ENCODE measurements at places on chromosomes 7 and 10.

- H3K27ac ChIP-seq: no peak overlapping the region
- H3K27me3 ChIP-seq: no peaks in the 10 kb centered on the region
- DNase-seq: no peak
- no peaks in the 10 kb centered on the region for H3K4me1 ChIP-seq
- no peaks in the 10 kb centered on the region for H3K36me3 ChIP-seq
Observed at GRCh38 chr10:126041804-126042231, 145.5 kb downstream of the FANK1 start.

GRCh38 chr7:127047521-127047920 lies 205.2 kb downstream of the GRM8 start:
- H3K27me3 ChIP-seq: no peaks in the 10 kb centered on the region
- no peak overlapping the region for H3K27ac ChIP-seq
- no peak overlapping the region for H3K4me3 ChIP-seq
- no peak for DNase-seq

DNA sequence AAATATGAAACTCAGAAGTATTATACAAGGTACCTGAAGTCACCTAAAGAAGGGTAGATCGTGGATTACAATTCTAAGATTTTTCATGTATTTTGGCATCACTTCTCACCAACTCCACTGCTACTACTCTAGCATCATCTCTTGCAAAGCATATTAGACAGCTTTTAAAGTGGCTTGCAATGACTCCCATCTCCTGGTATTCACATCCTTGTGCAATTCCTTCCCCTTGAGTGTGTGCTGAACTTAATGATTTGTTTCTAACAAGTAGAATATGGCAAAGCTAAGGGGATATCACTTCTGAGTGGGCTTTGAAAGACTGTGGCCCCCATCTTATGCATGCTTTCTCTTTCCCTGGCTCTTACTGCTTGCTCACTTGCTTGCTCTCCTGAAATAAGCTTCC lies 280.2 kb downstream of the SNX13 start:
- H3K36me3 ChIP-seq: no peaks in the 10 kb centered on the region
- H3K27ac ChIP-seq: no peak overlapping the region
- no peak for DNase-seq

- no peaks in the 10 kb centered on the region for H3K27me3 ChIP-seq
- H3K4me1 ChIP-seq: peaks cover 10% of the 10 kb centered on the region
- H3K4me3 ChIP-seq: no peak overlapping the region
- H3K36me3 ChIP-seq: no peaks in the 10 kb centered on the region
- H3K27ac ChIP-seq: no peak overlapping the region
Observed at GRCh38 chr10:113007343-113007771, 57.3 kb downstream of the TCF7L2 start.

DNA sequence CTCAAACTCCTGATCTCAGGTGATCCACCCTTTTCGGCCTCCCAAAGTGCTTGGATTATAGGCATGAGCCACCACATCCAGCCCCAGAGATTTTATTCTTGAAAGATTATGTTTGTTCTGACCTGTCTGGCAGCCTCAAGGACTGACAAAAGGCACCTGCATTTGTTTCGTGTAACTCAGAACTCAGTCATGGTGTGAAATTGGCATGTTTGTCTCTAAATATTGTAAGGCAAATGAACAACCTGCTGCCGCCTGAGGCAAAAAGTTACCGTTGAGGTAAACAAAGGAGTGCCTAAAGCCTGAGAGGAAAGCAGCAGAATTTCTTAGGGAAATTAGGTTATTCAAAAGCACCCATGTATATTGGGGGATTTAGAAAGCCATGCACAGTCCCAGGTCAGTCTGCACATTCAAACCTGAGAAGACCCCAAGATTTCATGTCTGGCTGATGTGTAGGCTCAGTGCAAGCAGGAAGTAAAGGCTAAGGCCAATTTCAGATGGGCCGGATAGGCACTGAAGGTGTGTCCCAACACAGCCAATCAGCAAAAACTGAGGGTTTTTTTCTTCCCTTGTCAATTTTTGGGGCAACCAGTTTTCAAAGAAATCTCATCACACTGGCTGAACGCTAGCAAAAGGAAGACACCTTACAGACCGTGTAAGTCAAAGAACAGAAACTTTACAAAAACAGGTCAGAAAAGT lies 33.3 kb upstream of the HHEX start:
- no peak for DNase-seq
- H3K4me3 ChIP-seq: no peak overlapping the region
- no peaks in the 10 kb centered on the region for H3K4me1 ChIP-seq
- H3K27ac ChIP-seq: no peak overlapping the region
- no peaks in the 10 kb centered on the region for H3K27me3 ChIP-seq

DNA sequence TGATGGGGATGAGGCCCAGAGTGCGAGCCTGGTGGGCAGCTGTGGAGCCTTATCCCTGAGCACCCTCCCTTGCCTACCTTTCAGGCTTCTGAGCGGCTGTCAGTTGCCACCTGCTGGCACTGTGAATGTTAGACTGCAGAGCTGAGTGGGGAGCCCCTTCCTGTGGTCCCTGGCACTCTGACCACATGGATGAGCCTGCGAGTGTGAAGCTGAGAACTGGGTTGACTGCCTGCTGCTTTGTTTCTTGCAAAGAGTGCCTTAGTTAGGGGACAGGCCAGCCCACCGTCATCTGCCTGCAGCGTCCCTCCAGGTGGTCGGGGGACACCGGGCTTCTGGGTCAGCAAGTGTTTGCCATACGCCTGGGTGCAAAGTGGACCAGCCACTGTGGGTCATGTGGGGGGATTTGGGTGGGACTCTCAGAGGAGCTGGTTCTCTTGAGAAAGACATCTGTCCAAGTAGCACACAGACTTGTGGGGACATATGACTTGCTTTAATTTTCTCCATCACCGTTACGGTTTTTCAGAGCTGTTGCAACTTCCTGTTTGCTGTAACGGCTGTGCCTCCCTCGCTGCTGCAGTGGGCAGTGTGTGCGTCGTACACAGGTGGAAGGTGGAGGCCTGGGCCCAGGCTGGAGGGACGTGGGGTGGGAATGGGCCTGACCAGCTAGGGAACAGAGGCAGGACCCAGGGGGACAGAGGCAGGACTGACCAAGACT lies 13.7 kb downstream of the INPP5A start:
- no peak overlapping the region for H3K4me3 ChIP-seq
- no peaks in the 10 kb centered on the region for H3K4me1 ChIP-seq
- DNase-seq: no peak
- H3K27me3 ChIP-seq: no peaks in the 10 kb centered on the region
- H3K36me3 ChIP-seq: no peaks in the 10 kb centered on the region

DNA sequence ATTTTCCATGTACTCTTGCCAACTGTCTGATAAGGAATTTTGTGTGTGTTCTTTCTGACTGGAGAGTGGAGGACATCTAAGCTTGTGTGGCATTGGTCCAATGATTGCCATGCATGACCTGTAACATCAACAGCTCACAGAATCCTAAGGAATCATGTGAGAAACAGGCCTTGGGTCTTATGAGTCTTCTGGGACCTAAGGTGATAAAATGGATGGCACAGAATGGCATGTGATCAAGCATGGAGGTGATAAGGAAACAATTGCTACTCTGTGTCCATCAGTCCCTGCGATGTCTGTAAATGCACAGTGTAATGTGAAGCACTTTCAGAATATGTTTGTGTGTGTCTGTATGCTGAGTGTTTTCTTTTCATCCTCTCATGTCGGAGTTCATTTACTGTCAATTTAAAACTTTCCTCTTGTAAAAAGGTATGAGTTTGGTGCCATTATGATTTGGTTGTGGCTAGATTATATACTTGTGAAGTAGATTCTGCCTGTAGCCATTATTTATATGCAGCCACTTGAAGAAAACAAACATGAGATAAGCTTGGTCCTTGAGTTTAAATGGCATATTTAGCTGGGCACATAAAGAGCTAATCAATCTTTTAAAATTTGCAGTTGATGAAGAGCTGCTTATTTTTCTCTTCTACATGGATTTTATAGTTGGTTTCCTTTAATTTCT lies 127.5 kb downstream of the VPS50 start:
- no peak overlapping the region for H3K27ac ChIP-seq
- no peaks in the 10 kb centered on the region for H3K36me3 ChIP-seq
- H3K4me3 ChIP-seq: no peak overlapping the region
- no peaks in the 10 kb centered on the region for H3K4me1 ChIP-seq

DNA sequence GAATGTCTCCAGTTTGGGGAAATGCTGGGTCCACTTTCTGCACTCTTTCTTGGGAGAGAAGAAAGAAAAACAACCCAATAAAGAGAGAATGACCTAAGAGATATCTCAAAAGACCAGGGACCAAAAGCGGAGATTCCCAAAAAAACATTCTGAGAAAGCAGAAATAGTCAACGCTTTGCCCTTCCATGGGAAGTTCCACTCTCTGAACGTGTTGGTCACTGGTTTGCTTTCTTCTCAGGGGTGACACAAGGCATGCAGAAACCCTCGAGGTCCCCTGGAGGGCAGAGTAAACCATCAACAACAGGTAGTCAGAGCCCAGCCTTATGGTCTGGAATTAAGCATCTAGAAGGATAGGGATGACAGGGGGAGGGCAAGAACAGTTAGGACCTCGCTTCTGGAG lies 26.2 kb upstream of the AOAH start:
- H3K27me3 ChIP-seq: no peaks in the 10 kb centered on the region
- H3K4me3 ChIP-seq: no peak overlapping the region
- DNase-seq: no peak
- no peaks in the 10 kb centered on the region for H3K4me1 ChIP-seq

GRCh38 chr10:133163889-133164815 lies 4.1 kb downstream of the KNDC1 start:
- H3K4me3 ChIP-seq: no peak overlapping the region
- H3K4me1 ChIP-seq: peaks cover 6% of the 10 kb centered on the region
- H3K27ac ChIP-seq: no peak overlapping the region
- H3K27me3 ChIP-seq: no peaks in the 10 kb centered on the region

- peak; percentile 57 for DNase-seq
- no peak overlapping the region for H3K4me3 ChIP-seq
Observed at GRCh38 chr7:148142660-148143248, 447.8 kb upstream of the C7orf33 start.

DNA sequence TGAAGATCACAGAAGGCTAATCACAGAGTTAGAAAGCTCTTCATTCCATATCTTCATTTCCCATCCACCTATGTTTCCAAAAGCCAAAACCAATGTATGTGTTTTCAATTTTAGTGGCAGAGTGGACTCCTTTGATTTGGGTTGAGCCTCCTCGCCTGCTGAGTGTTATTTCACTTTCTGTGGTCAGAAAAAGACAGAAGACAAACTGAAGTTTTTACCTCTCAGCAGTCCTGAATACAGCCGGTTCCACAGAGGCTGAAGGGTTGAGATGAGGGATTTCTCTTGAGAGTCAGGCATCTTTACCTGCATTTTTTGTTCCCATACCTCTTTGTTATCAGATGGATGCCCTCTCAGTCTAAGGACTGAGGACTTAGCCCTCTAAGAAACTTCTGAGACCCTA lies 659.6 kb downstream of the CCSER2 start:
- H3K4me3 ChIP-seq: no peak overlapping the region
- no peaks in the 10 kb centered on the region for H3K4me1 ChIP-seq
- no peak overlapping the region for H3K27ac ChIP-seq
- DNase-seq: no peak
- no peaks in the 10 kb centered on the region for H3K36me3 ChIP-seq
- H3K27me3 ChIP-seq: no peaks in the 10 kb centered on the region

GRCh38 chr10:62047228-62047892 lies 145.9 kb downstream of the ARID5B start:
- no peak overlapping the region for H3K27ac ChIP-seq
- H3K4me3 ChIP-seq: no peak overlapping the region
- no peaks in the 10 kb centered on the region for H3K27me3 ChIP-seq
- H3K36me3 ChIP-seq: no peaks in the 10 kb centered on the region
- H3K4me1 ChIP-seq: peaks cover 7% of the 10 kb centered on the region
- no peak for DNase-seq

DNA sequence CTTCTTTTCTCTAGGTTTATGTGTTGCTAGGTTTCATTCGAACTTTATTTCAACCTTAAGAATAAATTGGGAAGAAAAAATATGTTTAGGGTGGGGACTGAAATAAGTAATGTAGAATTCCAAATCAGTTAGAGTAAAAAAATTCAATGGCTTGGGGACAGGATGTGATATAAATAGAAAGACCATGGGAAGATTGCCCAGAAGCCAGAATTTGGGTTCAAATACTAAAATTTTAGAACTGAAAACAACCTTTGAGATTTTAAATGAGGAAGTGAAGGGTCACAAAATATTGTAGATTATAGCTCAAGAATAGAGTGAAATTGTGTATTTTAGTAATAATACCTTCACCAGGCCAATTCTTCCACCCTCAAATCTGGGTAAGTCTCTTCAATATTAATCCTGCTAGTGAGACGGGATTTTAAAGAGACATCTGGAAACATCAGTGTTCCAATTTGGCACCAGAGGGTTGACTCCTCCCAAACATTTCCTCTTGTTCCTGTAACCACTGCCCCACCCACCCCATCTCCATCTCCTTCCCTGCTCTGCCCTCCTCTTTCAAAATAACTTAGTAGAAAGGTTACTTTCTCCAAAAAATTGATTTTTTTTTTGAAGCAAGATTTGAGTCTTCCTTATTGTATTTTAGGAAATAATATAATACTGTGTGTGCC lies 51.3 kb upstream of the FAM3C start:
- H3K4me1 ChIP-seq: no peaks in the 10 kb centered on the region
- no peak overlapping the region for H3K4me3 ChIP-seq
- H3K36me3 ChIP-seq: no peaks in the 10 kb centered on the region
- no peak overlapping the region for H3K27ac ChIP-seq
- H3K27me3 ChIP-seq: no peaks in the 10 kb centered on the region
- no peak for DNase-seq

DNA sequence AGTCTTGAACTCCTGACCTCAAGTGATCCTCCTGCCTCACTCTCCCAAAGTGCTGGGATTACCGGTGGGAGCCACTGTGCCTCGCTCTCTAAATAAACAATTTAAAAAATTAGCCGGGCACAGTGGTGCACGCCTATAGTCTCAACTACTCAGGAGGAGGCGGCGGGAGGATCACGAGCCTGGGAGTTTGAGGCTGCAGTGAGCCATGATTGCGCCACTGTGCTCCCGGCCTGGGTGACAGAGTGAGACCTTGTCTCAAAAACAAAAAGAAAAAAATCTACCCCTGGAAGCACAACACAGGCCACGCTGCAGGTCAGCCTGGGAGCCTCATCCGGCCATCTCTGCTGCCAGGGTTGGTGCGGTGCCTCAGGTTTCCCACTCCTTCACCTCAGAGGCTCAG lies 3.8 kb upstream of the EIF3B start:
- H3K36me3 ChIP-seq: no peaks in the 10 kb centered on the region
- H3K27me3 ChIP-seq: no peaks in the 10 kb centered on the region
- no peak overlapping the region for H3K4me3 ChIP-seq
- no peaks in the 10 kb centered on the region for H3K4me1 ChIP-seq

- no peaks in the 10 kb centered on the region for H3K27me3 ChIP-seq
- H3K4me1 ChIP-seq: no peaks in the 10 kb centered on the region
- no peak overlapping the region for H3K4me3 ChIP-seq
- H3K27ac ChIP-seq: no peak overlapping the region
- no peaks in the 10 kb centered on the region for H3K36me3 ChIP-seq
- no peak for DNase-seq
Observed at GRCh38 chr7:148037044-148037443, 553.5 kb upstream of the C7orf33 start.

- H3K4me1 ChIP-seq: no peaks in the 10 kb centered on the region
- no peaks in the 10 kb centered on the region for H3K27me3 ChIP-seq
- no peak overlapping the region for H3K4me3 ChIP-seq
- H3K27ac ChIP-seq: no peak overlapping the region
- H3K36me3 ChIP-seq: no peaks in the 10 kb centered on the region
Observed at GRCh38 chr10:126045861-126046260, 149.5 kb downstream of the FANK1 start.

All from iPS DF 6.9 (cell line).